ENCODE measurements at places on chromosomes 7 and 10.

GRCh38 chr7:149752646-149753045 lies 20.7 kb downstream of the ZNF467 start:
- no peak for DNase-seq

GRCh38 chr10:12636571-12636970 lies 287.2 kb downstream of the CAMK1D start:
- DNase-seq = no peak

DNA sequence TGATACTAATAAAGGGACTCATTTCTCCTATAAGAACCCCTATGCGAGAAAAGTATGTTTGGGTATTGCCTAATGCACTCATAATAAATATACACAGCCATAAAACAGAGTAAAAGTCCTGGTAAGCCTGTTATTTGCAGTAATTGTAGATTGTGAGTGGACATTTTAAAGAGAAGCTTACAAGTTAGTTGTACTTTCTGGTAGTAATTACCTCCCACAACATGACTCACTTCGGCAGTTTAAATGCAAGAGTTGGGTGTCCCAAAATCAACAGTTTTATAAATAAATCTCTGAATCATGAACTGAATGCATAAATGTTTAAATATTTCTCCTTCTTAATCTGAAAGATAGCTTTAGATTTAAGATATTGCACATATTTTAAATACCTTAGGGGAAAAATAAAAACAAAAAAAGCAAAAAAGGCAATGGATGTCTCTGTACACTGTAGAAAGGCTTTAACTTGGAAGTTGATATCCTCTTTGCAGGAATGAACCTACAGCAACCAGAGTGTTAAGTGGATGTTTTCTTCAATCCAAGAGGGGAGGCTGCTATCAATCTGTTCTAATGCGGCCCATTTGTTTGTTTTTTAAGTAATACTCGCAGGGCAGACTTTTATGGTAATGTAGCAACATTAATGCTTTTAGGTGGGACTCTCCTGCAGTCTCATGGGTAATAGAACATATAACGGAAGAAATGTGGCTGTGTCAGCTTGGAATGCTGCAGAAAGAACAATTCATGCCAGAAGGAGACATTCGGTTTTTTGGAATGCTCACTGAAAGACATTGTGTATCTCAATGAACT lies 57.3 kb upstream of the ZEB1 start:
- DNase-seq = no peak

DNA sequence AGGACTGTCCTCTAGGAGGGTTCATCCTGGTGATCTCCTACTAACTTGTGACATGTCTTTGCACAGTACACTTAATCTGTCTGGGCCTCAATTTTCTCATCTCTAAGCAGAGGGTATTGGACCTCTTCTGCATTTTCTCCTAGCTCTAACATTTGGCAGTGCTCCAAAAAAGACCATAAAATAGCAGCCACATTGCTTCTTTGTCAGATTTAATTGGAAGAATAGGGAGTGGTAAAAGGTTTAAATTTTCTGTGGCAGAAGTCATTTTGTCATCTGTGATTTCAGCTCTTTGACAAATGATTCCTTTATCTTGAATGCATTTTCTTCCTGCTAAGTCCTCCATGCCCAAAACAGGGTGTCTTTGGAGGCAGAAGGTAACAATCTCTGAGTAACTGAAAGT lies 289.9 kb upstream of the LRGUK start:
- no peak for DNase-seq

DNA sequence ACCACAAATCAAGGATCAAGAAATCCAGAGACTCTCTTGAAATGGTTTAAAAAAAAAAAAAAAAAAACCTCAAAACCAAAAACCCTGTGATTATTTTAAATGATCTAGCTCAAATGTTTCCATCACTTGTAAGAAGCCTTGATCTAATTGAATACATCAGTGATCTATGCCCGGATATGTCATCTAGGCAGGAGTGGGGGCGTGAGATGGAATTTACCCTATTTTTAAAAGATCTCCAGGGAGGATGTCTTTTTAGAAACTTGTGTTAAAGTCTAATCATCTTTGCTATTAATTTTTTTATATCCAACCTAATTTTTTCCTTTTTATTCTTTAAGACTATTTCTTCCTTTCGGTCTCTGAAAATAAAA lies 101.4 kb upstream of the PDLIM1 start:
- no peak for DNase-seq

All from T-helper 9 cell (primary cell).